ENCODE measurements at places on chromosomes 5 and 9.

- no peak for DNase-seq
Observed at GRCh38 chr5:175557778-175558177, 79.4 kb downstream of the SFXN1 start.

GRCh38 chr9:85417674-85418073, 324.1 kb downstream of the AGTPBP1 start:
- DNase-seq: no peak

- DNase-seq: no peak
Observed at GRCh38 chr5:172586125-172587060, 54.7 kb upstream of the NEURL1B start.

DNA sequence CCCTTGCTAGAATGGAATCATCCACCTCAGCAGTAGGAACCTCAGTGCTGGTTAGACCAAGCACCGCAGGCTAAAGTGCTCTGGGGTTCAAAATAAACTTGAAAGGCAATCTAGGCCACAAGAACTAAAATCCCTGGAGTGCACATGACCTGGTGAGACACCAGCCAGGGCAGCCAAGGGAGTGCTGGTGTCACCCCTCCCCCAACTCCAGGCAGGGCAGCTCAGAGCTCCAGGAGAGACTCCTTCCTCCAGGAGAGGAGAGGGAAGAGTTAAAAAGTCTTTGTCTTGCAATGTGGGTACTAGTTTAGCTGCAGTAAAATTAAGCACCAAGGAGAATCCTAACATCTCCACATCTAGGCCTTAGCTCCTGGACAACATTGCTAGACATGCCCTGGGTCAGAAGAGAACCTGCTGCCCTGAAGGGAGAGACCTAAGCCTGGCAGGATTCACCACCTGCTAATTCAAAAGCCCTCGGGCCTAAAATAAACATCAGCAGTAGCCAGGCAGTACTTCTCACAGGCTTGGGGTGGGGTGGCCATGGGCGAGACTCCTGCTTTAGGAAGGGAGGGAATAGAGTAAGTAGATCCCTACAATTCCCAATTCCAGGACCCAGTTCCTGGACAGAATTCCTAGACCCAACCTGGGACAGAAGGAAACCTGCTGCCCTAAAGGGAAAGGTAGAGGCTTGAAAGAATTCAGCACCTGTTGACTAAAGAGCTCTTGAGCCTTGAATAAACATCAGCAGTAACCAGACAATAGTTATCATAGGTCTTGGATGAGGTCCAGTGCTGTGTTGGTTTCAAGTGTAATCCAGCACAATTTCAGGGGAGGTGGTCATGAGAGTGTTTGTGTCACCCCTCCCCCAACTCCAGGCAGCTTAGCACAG, 25.8 kb downstream of the UGT3A2 start:
- DNase-seq: no peak

GRCh38 chr9:136619742-136620440, 42.8 kb upstream of the EGFL7 start:
- DNase-seq: no peak

- DNase-seq: no peak
Observed at GRCh38 chr5:6454628-6455053, 6.0 kb downstream of the UBE2QL1 start.

- no peak for DNase-seq
Observed at GRCh38 chr5:143605403-143606005, 202.0 kb upstream of the NR3C1 start.

GRCh38 chr9:94657021-94657725, 17.9 kb upstream of the FBP1 start:
- no peak for DNase-seq

- DNase-seq: no peak
Observed at GRCh38 chr9:120443489-120443888, 136.5 kb downstream of the CDK5RAP2 start.

DNA sequence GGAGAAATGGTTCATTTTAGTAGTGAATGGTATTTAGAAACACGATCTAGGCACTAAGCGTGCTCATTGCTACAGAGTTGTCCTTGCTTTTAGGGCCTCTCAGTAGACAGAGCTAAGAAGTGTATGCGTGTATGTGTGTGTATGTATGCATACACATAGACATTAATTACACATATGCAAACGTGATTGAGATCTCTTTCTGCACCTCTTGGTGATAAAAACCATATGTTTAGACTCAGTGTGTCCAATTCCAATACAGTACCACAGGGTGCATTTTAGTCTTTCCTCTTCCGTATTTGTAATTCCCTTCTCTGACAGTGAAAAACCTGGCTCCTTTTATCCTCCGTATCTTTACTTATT, 13.1 kb downstream of the TRIO start:
- no peak for DNase-seq

DNA sequence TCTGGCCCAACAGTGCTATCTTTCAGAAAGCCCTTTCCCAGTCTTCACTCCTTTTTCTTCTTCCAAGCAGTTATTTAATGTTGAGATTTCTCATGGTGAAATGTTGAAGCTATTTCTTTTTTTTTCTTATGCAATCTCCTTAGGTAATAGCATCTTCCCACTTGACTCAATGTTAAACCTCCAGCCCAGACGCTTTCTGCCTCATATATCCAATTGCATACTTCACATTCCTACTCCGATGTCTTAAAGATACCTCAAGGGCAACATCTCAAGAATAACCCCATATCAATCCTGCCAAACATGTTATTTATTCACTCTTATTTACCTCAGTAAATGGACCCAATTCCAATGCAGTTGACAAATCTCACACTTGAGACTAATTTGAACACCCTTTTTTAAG, 187.3 kb downstream of the CDH12 start:
- no peak for DNase-seq

- no peak for DNase-seq
Observed at GRCh38 chr9:18474783-18475182, 830 bp downstream of the ADAMTSL1 start.

- no peak for DNase-seq
Observed at GRCh38 chr5:80763211-80763610, 108.4 kb upstream of the DHFR start.

DNA sequence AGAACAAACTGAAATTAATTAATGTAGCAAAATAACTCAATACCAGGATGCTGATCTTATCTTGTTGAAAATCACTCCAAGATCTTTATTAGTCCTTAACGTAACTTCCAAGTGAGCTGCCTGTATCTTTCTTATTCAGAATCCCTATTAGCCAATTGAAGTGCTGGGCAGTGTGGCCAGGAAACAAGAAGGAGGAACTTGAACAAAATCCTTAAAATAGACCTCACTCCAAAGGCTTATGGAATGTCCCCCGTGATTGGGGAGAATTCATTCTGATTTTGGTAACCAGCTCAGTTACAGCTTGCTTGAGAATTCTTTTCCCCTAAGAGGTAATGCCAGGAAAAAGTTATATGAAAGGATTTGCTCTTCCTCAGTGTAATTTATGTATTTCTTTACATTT, 171.0 kb downstream of the DEPDC1B start:
- DNase-seq: no peak

GRCh38 chr9:107779731-107780130, 290.2 kb upstream of the KLF4 start:
- DNase-seq: no peak

DNA sequence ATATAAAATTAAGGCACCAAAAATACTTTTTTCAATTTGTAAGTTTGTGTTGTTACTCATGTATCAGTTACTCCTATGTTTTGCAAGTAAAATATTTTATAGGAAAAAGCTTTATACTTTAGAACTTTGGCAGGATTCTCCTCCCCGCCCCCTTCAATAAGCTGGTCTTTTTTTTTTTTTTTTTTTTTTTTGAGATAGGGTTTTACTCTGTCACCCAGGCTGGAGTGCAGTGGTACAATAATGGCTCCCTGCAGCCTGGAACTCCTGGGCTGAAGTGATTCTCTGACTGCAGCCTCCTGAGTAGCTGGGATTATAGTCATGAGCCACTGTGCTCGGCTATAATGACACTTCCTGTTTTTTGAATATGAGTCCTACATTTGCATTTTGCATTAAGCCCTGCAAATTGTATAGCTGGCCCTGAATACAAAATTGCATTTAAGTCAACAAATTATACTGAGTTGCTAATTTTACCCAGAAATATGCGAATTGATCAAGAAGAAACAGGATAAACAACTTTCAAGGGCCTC, 192.9 kb downstream of the PIK3R1 start:
- no peak for DNase-seq

DNA sequence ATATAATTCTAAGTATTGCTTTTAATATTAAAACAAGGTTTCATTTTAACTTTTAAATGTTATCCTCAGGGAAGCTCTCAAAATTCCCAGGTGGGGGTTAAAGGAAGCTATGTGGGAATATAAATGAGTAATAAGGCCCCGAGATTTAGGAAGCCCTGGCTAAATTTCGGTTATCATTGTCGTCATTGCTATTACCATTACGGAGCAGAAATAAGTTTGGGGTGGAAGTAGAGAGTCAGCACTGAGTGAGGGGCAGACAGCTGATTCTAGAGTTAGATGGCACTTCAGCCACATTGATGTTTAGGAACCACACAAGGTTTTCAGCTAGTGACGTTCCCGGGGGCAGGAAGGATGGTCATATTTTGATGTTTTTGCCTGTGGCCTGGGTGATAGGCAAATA, 74.9 kb downstream of the NREP start:
- DNase-seq: no peak

DNA sequence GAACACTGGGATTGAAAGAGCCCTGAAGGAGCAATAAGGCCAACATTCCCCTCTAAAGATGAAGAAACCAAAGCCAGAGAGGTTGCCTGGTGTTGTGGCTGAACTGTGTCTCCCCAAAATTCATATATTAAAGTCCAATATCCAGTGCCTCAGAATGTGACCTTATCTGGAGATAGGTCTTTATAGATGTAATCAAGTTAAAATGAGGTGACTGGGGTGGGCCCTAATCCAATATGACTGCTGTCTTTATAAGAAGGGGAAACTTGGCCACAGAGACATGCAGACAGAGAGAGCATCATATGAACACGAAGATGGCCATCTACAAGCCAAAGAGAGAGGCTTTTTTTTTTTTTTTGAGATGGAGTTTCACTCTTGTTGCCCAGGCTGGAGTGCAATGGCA, 66.9 kb upstream of the PLPP1 start:
- no peak for DNase-seq

- DNase-seq: no peak
Observed at GRCh38 chr5:112848116-112848811, 12.8 kb upstream of the SRP19 start.

DNA sequence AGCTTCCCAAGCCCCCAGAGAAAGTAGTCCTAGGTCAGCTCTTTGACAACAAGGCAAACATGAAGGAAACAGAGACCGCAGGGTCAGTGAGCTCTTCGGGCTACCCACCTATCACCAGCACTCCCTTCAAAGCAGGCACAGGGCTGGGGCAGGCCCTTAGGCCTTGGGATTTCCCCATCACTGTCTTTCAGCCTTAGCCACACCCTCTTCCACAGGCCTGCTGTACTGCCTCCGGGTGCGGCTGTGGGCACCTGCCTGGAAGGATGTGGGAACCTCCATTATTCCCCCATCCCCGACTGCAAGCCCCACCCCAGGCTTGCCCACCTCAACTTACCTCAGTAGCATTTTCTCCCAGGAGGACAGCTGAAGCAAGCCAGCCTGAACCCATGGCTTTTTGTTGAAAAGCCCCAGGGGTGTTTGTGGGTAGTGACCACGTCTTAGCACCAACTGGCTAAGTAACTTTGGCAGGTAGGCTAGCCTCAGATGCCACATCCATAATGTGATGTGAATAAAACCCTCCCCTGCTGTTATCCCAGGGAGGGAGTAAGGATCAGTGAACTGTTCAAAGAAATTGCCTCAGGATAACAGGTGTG, 100.2 kb downstream of the PIK3R1 start:
- DNase-seq: no peak

- peak; percentile 37 for DNase-seq
Observed at GRCh38 chr5:157312492-157312891, 46.6 kb downstream of the CYFIP2 start.

DNA sequence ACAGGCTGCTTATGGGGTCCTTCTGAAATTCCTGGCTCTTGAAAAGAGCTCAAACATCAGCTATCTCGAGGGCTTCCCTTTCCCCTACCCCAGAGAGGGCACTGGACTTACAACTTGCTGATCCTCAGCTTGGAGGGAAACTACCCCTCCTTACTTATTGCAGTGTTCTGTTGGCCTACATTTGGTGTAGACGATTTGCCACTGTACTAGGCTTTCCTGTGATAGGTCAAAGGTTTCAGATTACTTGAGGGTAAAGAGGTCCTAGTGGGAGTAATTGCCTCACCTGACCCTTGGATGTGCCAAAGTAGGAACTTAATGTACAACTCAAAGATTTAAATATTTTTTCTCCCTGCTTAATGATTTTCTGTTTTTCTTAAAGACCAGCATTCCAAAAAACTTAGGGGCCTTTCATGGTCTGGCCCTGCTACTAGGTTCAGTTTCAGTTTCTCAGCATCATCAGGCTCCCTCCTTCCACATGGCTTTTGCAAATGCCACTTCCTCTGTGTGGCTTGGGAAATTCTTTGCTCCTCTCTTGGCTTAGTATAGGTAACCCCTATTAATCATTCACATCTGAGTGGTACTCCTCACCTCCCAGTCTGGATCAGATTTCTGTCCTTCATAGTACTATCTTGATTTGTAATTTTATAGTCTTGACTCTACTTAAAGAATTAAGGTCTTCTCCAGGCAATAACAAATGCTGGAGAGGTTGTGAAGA, 32.4 kb downstream of the CYSTM1 start:
- DNase-seq: no peak

DNA sequence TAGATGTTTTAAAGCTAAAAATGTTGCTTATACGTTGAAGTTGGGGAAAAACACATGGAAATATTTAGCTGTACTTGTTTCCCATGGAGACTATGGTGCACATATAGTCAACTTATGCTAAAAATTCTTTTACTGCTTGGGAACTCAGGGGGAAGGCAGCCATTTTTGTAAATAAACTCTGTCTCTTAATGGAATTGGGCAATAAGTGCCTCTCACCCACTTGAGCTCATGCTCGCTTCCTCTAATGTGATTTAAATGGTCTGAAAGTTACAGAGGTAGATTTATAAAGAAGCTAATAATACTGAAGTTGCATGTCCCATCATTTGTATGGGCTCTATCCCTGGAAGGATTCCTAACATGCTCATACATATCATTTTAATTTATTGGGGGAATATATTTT, 523.8 kb downstream of the RASEF start:
- no peak for DNase-seq

GRCh38 chr9:79689576-79689975, 117.8 kb downstream of the TLE4 start:
- DNase-seq: no peak

DNA sequence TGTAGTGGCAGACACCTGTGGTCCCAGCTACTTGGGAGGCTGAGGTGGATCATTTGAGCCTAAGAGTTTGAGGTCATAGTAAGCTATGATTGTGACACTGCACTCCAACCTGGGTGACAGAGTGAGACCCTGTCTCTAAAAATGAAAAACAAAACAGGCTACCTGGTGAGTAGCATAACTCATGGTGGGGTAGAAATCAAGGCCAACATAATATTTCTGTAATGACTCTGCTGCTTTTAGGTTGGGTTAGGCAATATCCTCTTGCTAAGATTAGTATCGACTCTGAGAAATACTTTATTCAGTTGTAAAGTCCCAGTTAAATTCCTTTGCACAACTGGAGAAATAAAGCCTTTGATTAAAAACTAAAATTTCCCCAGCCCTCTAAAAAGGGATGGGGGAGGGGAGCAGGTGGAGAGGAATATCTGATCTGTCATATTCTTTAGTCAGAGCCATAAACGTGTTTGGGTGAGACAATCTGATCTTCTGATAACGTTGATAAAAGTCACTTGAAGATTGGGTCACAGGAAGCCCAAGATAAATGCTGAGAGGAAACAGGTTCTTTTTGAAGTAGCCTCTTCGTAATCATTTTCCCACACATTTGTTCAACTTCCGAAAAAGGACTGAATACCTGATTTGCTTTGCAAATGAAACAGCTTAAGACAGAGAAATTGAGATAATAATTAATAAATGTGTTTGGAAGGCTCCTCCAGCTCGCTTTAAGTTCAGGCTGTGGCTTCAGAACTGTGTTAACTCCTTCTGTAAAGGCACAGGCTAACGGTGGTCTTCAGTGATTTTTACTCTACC, 14.9 kb downstream of the IL4 start:
- no peak for DNase-seq

Measured in activated T-helper 1 cell treated with anti-CD3 and anti-CD28 coated beads, Interleukin-2, amount 50 U/mL, for 16 hours (primary cell).